ENCODE measurements at places on chromosomes 3 and 15. TPM values are rescaled to one million over a fixed set of nuclear protein-coding genes. Genes with fewer than 3 reads are reported as not detected.
A peak's percentile ranks its signal among the peaks of the same experiment; 100 is the strongest.

- DNase-seq: no peak
Measured at GRCh38 chr3:115885621-115886020, 262.3 kb downstream of the GAP43 start.

- DNase-seq: peak; percentile 89
Measured at GRCh38 chr3:179322286-179323196, at the start of gene ZNF639. ZNF639 (plus strand) TSS chr3:179323031; CDS start chr3:179328294, 5,263 bp downstream.

- DNase-seq: no peak
Measured at GRCh38 chr3:73783811-73784210, 159.1 kb upstream of the PDZRN3 start.

DNA sequence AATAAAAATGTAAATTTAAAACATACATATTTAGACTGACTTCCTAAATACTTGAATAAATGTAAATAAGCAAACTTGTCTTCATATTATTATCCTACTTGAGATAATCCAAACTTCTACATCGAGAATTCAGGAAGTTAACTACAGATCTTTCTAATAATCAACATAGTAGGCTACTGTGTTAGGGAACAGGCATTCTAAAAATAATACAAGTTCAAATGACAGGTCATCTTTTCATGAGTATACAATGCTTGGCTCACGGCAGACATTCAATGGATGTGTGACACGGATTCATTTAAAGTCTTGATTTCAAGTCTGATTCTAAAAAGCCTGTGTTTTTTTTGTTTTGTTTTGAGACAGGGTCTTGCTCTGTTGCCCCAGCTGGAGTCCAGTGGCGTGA is 88.7 kb downstream of the BTD start:
- DNase-seq: no peak

- no peak for DNase-seq
Measured at GRCh38 chr3:193168931-193169330, 72.1 kb upstream of the PLAAT1 start.

GRCh38 chr3:173584093-173584837 is 186.7 kb downstream of the NLGN1 start:
- DNase-seq: peak; percentile 67

- DNase-seq: peak; percentile 42
Measured at GRCh38 chr3:11719406-11720303, 75.9 kb upstream of the VGLL4 start.

- DNase-seq: no peak
Measured at GRCh38 chr3:22691407-22691806, 511.7 kb upstream of the UBE2E2 start.

GRCh38 chr3:105553851-105554250 is 187.1 kb downstream of the ALCAM start:
- no peak for DNase-seq

DNA sequence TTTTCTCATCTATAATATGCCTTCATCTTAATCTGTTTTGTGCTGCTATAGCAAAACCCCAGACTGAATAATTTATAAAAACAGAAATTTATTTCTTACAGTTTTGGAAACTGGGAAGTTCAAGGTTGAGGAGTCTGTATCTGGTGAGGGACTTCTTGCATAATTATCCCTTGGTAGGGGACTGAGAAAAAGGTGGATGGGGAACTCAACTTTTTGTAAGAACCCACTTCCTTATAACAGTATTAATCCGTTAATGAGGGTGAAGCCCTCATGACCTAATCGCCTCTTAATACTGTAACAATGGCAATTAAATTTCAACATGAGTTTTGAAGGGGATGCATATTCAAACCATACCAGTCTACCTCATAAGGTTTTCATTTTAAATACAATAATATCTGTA is 17.4 kb upstream of the MYH15 start:
- DNase-seq: no peak

DNA sequence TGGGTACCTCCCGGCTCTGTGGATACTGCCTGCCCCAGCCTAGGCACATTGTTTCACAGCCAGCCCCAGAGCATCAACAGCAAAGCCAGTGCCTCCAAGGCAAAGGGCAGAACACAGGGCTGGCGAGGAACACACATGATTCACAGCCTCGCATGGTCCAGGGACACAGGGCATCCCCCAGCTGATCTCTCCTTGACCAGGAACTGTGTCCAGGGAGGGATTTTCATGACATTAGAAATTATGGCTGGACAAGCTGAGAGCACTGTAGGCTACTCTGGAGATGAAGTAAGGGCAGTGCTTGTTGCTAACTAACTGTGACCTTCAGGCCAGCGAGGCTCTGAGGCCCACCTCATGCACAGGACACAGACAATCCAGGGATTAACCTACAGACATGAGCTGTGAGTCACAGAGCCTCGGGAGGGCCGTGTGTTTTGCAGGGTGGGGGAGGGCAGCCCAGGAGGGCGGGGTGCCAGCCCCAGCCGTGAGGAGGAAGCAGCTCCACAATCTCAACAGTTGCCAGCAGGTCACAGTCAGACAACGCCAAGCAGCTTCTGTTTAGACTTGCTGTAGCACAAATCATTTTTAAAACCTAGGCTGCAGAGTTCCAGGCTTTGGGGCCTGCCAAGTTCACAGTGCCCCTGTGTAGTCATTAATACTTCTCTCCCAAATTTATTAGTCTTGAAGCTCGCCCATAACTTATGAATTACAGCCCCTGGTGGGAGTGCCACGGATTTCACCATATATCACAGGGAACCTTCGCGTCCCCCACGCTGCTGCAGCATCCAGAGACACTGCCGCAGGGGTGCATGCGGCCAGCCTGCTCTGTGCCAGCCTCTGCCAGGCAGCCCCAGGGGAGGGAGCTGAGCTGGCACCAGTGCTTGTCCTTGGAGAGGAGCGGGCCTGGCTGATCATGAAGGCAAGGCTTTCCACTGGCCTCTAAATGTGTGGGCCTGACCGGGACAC is 114.7 kb downstream of the ETFA start:
- DNase-seq: peak; percentile 93

DNA sequence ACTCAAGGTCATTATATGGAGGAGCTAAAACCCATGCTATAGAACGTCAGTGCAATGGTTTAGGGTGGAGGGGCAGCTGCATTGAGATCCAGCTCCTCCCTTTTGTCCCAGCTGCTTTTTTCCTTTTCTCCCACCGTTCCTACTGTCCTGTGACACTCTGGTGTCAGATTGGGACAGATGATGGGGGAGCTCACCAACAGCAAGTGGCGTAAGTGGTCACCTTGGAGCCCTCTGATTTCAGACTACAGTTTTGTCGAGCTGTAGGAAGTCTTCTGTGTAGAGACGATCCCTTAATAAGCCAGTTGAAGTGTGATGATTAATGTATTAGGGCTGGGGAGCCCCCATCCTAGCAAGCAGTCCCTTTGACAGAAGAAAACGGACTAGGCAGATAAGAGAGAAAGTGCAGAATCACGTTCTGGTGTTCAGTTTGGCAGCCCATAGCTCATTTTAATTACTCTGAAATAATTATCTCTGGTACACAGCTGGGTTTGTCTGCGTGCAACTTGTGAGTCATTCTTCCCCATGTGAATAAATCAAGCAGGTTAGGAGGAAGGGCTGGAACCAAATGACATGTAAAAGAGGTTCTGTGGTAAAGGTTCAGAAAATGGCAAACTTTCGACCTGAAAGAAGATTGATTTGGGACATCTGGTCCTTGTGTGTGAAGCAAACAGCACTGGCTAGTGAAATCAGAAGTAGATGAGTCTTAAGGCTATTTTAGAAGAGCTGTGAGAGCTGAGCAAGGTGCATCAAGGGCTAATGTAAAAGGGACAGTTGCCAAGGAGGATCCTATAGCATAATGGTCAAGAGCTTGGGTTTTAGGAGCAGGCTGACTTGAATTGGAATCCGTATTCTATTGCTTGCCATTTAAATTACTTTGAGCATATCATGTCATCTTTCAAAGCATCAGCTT is 241.4 kb downstream of the EDEM1 start:
- no peak for DNase-seq

GRCh38 chr15:74028646-74029045 is 34.1 kb downstream of the PML start:
- DNase-seq: no peak

- peak; percentile 42 for DNase-seq
Measured at GRCh38 chr15:67196672-67197363, 57.6 kb downstream of the AAGAB start.

Gene KBTBD12
- total RNA-seq: not detected

Gene DIPK2A
- total RNA-seq: 22.2 TPM

Gene OSBPL10
- 23.0 TPM for total RNA-seq

Gene ZDHHC19
- not detected for total RNA-seq

Gene ARHGAP31
- total RNA-seq: 4.7 TPM

Gene ZKSCAN7
- total RNA-seq: not detected

Gene FBN1
- total RNA-seq: 142 TPM

Gene AGBL1
- not detected for total RNA-seq

Gene B3GALNT1
- total RNA-seq: 21.9 TPM

Gene MYLK
- 104 TPM for total RNA-seq

Measured in A172 (cell line).